ENCODE measurements at places on chromosomes 1 and 21. TPM values are rescaled to one million over a fixed set of nuclear protein-coding genes. Genes with fewer than 3 reads are reported as not detected.

The SPATA46 gene
- not detected for total RNA-seq

DNA sequence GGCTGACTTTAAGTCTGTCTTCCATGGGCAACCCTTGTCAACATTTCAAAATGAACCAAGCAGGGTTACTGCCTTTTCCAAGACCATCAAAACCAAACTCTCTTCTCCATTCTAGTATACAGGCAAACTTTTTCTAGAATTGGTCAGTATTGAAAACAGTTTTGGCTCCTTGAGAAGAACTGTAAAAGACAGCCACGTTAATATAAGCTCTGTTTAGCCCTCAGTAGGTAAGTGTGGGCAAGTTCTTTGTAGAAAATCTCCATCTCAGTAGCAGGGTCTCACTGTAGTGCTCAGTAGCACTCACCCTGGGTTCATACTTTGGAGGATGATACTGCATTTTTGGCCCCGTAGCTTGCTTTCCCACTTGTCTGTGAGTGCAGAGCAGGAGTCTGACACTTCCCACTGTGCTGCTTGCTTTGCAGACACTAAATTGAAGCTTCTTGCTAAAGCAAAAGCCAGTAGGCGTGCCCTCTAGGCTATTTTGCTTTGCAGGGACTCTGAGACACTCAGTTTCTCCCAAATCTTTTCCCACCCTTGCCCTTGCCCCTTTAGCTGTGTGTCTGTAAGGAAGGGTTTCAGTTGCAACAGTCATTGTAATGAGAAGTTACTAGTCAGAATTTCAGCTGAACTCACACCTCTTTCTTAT lies 34.3 kb upstream of the CACYBP start:
- H3K27me3 ChIP-seq, result no peaks in the 10 kb centered on the region
- no peak for DNase-seq
- H3K4me3 ChIP-seq, result peak overlapping the region; percentile 85
- peaks cover 2% of the 10 kb centered on the region for H3K36me3 ChIP-seq
- H3K4me1 ChIP-seq, result peaks cover 54% of the 10 kb centered on the region

The C1orf185 gene
- total RNA-seq, result not detected

The WNT3A gene
- total RNA-seq, result not detected

GRCh38 chr1:17933501-17933900 lies 174.1 kb upstream of the IGSF21 start:
- peaks cover 2% of the 10 kb centered on the region for H3K36me3 ChIP-seq
- no peaks in the 10 kb centered on the region for H3K4me1 ChIP-seq
- no peak for DNase-seq
- peaks cover 17% of the 10 kb centered on the region for H3K27me3 ChIP-seq

DNA sequence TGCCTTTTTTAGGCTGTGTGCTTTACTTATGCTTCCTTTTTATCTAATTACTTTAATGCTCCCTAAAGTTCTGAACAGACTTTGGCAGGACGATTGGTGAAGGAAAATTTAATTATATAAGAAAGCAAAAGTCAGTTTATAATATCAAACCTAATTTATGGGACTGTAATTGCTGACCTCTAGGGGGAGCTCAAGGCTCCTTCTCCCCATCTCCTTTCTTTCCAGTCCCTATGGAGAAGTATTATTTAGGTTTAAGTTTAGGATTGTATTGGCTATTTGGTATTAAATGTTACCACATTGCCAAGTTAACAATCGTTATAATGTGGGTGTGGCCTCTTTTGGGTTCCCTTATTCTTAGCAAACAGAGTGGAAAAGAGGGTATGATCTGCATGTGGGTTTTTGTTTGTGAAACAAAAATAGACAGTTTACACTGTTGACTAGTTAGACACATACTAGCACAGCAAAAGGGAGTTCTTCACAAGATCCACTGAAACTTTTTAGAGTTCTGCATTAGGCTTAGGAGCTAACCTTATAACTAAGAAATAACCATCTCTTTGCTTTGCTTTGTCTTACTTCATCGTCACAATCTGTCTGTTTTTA lies 48.2 kb upstream of the TNFSF4 start:
- H3K27ac ChIP-seq, result no peak overlapping the region
- peaks cover 2% of the 10 kb centered on the region for H3K4me1 ChIP-seq
- no peaks in the 10 kb centered on the region for H3K36me3 ChIP-seq
- no peak for DNase-seq
- no peaks in the 10 kb centered on the region for H3K27me3 ChIP-seq

GRCh38 chr1:7704214-7705047 lies 66.7 kb upstream of the VAMP3 start:
- peak overlapping the region; percentile 89 for H3K27ac ChIP-seq
- H3K36me3 ChIP-seq, result peaks cover 3% of the 10 kb centered on the region
- peak; percentile 93 for DNase-seq
- peaks cover 17% of the 10 kb centered on the region for H3K4me1 ChIP-seq

GRCh38 chr1:14910984-14911721 lies 242.4 kb upstream of the TMEM51 start:
- H3K27ac ChIP-seq, result no peak overlapping the region
- no peak overlapping the region for H3K4me3 ChIP-seq
- H3K27me3 ChIP-seq, result peaks cover 6% of the 10 kb centered on the region
- H3K4me1 ChIP-seq, result no peaks in the 10 kb centered on the region
- H3K36me3 ChIP-seq, result no peaks in the 10 kb centered on the region

GRCh38 chr1:27778056-27778455 lies 5.0 kb downstream of the STX12 start:
- H3K4me1 ChIP-seq, result peaks cover 19% of the 10 kb centered on the region
- H3K36me3 ChIP-seq, result peaks cover 9% of the 10 kb centered on the region
- no peaks in the 10 kb centered on the region for H3K27me3 ChIP-seq
- no peak overlapping the region for H3K4me3 ChIP-seq
- H3K27ac ChIP-seq, result peak overlapping the region; percentile 56

DNA sequence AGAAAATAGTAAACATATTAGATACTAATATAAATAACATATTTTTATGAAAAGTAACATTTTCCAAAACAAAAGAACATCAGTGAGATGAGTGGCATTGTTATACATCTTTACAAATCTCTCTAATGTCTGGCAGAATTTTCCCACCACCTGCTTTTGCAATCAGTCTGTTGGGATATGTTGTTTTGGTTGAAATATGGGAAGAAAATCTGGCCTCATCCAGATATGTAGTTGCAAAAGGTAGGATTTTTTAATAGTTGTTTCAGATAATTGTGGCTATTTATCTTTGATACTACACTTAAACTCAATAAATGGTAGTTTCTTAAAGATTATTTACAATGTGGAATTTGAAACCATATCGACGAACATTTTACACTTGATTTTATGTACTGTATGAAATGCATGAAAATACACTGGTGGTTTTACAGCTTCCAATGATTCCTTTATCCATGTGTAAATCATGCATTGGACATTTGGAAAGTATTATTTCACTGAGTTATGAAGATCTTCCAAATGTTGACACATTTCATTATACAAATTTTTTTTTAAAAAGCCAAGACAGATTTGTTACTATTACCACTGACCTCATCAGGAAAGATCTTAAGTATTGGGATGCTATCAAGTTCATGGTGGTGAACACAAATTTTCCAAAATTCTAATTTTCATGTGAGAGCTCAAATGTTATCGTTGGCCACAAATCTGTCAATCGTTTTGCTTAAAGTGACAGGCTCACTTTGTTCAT lies 74.1 kb upstream of the CD34 start:
- no peak overlapping the region for H3K4me3 ChIP-seq
- no peak overlapping the region for H3K27ac ChIP-seq
- no peak for DNase-seq
- H3K27me3 ChIP-seq, result peaks cover 69% of the 10 kb centered on the region
- H3K36me3 ChIP-seq, result peaks cover 2% of the 10 kb centered on the region

GRCh38 chr1:67801903-67802302 lies 31.4 kb downstream of the GNG12 start:
- H3K36me3 ChIP-seq, result peaks cover 4% of the 10 kb centered on the region
- DNase-seq, result no peak
- H3K27ac ChIP-seq, result no peak overlapping the region
- H3K4me3 ChIP-seq, result no peak overlapping the region

DNA sequence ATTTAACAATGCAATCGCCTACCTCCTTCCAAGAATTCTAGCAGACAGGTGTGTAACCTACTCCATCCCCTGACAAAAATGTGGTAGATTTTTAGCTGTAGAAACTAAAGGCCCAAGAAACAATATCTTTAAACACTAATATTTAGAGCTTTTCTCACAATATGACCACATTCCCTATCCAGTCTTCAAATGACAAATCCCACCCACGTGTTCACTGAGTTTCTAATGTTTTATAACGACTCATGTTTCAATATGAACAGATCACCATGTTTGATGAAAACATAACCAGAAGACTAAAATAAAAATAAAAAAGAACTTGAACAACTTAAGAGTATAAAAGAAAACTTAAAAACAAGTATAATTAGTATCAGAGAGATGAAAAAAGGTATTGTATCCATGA lies 24.6 kb downstream of the RSBN1 start:
- H3K27me3 ChIP-seq, result no peaks in the 10 kb centered on the region
- no peak for DNase-seq
- H3K36me3 ChIP-seq, result peaks cover 7% of the 10 kb centered on the region
- peaks cover 66% of the 10 kb centered on the region for H3K4me1 ChIP-seq

GRCh38 chr1:48679859-48680258 lies 96.8 kb downstream of the BEND5 start:
- H3K27ac ChIP-seq, result no peak overlapping the region
- H3K27me3 ChIP-seq, result peaks cover 29% of the 10 kb centered on the region
- H3K4me1 ChIP-seq, result peaks cover 3% of the 10 kb centered on the region
- no peak overlapping the region for H3K4me3 ChIP-seq

The LINGO4 gene
- 0.77 TPM for total RNA-seq

GRCh38 chr1:59128784-59129227 lies 168.1 kb upstream of the FGGY start:
- H3K27me3 ChIP-seq, result peaks cover 20% of the 10 kb centered on the region
- DNase-seq, result no peak
- H3K27ac ChIP-seq, result no peak overlapping the region

All from T-helper 17 cell (primary cell).